ENCODE measurements at places on chromosomes 11 and 22. TPM values are rescaled to one million over a fixed set of nuclear protein-coding genes. Genes with fewer than 3 reads are reported as not detected.

OR6A2 gene
- total RNA-seq = not detected

SEPTIN5 gene
- 123 TPM for total RNA-seq

DNA sequence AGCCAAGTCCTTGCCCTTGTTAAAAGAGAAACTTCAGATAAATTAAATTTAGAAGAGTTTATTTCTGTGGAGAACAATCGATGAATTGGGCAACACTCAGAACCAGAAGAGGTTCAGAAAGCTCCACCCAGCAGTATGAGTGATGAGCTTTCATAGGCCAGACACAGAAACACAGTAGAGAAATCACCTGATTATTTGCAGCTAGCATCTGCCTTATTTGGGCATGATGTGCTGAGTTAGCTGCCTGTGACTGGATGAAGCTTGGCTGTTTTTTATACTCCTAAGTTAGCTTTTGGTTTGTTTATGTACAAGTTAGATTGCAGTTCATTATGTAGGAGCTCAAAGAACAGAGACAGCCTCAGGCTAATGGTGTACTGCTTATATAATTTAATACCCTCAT lies 269.5 kb upstream of the SESN3 start:
- no peak for DNase-seq

DNA sequence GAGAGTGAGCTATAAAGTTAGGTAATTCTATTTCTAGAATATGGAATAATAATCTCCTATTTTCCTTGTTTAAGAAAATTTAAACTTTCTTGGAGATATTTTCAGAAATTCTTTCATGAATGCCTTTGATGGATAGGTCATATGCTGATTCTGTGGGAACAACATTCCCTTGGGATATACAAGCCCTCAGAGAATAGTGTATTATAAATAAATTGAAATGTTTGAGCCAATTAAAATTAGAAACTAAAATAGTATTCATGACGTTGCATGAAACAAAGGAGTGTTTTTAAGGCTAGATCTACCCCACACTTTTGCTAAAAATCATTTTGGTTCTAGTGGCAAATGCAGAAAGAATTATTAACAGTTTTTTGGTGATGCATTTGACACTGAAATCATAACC lies 269.3 kb upstream of the ANO3 start:
- DNase-seq = no peak

Measured in Right ventricle myocardium superior (tissue), 1 donor.